ENCODE measurements at places on chromosomes 7 and 10. TPM values are rescaled to one million over a fixed set of nuclear protein-coding genes. Genes with fewer than 3 reads are reported as not detected.

- no peak for DNase-seq
- H3K36me3 ChIP-seq: no peaks in the 10 kb centered on the region
- no peaks in the 10 kb centered on the region for H3K27me3 ChIP-seq
- no peaks in the 10 kb centered on the region for H3K4me1 ChIP-seq
- no peak overlapping the region for H3K4me3 ChIP-seq
- H3K27ac ChIP-seq: no peak overlapping the region
Observed at GRCh38 chr10:77247031-77247990, 390.3 kb downstream of the KCNMA1 start.

DNA sequence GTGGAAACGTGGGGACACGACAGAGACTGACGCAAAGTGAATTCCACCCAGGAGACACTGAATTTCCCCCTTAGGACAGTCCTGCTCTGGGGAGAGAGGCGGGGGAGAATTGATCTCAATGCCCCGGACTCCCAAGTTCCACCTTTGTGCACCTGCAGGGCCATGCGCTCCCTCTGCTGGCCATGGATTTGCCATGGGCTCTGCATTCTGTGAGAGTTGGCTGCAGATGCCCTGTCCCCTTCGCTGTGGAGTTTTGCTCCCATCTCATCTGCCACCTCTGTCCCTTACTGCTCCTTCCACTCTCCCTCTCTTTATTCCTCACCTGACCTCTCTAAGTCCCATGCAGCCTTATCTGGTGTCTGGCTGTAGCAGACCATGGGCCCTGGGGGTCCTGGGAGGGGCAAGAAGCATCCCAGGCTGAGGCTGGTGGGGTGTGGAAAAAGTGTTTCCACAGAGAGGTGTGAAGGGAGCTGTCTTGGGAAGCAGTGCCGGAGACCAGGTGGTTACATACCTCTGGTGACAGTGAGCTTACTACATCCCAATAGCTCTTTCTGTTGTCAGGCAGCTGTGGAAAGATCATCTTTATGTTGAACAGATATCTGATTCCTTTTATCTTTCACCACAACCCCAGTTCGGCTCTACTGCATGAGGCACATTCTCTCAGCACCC lies 14.3 kb downstream of the GHRHR start:
- peak; percentile 25 for DNase-seq
- H3K36me3 ChIP-seq: no peaks in the 10 kb centered on the region
- H3K4me3 ChIP-seq: no peak overlapping the region
- H3K4me1 ChIP-seq: peaks cover 10% of the 10 kb centered on the region
- H3K27me3 ChIP-seq: peaks cover 11% of the 10 kb centered on the region
- no peak overlapping the region for H3K27ac ChIP-seq

GRCh38 chr7:131747658-131748232 lies 191.3 kb upstream of the PODXL start:
- H3K36me3 ChIP-seq: no peaks in the 10 kb centered on the region
- DNase-seq: no peak
- no peaks in the 10 kb centered on the region for H3K4me1 ChIP-seq
- no peak overlapping the region for H3K27ac ChIP-seq
- H3K27me3 ChIP-seq: peaks cover 9% of the 10 kb centered on the region
- no peak overlapping the region for H3K4me3 ChIP-seq

GRCh38 chr7:134371536-134371935 lies 54.8 kb upstream of the SLC35B4 start:
- no peaks in the 10 kb centered on the region for H3K36me3 ChIP-seq
- H3K27ac ChIP-seq: no peak overlapping the region
- no peaks in the 10 kb centered on the region for H3K4me1 ChIP-seq
- peaks cover 10% of the 10 kb centered on the region for H3K27me3 ChIP-seq
- no peak for DNase-seq
- no peak overlapping the region for H3K4me3 ChIP-seq

GRCh38 chr7:37421861-37422500 lies 26.7 kb downstream of the ELMO1 start:
- H3K36me3 ChIP-seq: peaks cover 8% of the 10 kb centered on the region
- DNase-seq: no peak
- peaks cover 15% of the 10 kb centered on the region for H3K4me1 ChIP-seq

GRCh38 chr10:133165556-133166503 lies 5.8 kb downstream of the KNDC1 start:
- no peak for DNase-seq
- H3K36me3 ChIP-seq: no peaks in the 10 kb centered on the region
- peaks cover 7% of the 10 kb centered on the region for H3K27me3 ChIP-seq
- no peak overlapping the region for H3K4me3 ChIP-seq
- H3K27ac ChIP-seq: no peak overlapping the region

DNA sequence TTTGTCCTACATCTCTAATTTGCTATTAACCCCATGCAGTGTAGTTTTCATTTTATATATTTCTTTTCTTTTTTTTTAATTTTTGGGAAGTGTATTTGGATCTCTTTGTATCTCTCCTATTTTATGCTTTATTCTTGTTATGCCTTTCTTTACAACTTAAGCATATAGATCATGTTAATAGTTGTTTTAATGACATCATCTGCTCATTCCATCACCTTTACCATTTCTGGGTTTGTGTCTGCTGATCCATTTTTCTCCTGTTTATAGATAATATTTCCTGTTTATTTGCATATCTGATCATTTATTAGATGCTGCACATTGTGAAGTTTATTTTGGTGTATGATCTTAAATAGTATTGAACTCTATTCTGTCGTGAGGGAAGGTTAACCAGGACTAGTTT lies 13.7 kb downstream of the COPG2 start:
- DNase-seq: no peak
- no peak overlapping the region for H3K4me3 ChIP-seq
- H3K4me1 ChIP-seq: peaks cover 9% of the 10 kb centered on the region
- H3K36me3 ChIP-seq: peaks cover 27% of the 10 kb centered on the region
- H3K27ac ChIP-seq: no peak overlapping the region

DNA sequence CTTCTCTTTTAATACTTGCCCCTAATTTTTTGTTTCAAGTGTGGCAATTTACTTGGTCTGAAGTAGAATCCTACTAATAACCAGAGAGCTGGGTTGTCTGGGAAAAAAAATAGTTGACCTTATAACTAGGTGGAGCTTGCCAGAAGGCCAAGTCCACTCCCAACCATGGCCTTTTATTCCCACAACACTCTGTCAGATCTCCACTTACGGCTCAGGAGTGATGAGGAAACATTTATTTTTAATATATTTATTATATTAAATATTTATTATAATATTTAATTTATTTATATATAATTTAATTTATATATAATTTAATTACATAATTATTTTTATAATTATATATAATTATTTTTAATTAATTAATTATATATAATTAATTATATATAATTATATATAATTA lies 58.8 kb downstream of the TSPAN12 start:
- peaks cover 4% of the 10 kb centered on the region for H3K27me3 ChIP-seq
- no peak overlapping the region for H3K4me3 ChIP-seq
- H3K4me1 ChIP-seq: no peaks in the 10 kb centered on the region
- no peak for DNase-seq

DNA sequence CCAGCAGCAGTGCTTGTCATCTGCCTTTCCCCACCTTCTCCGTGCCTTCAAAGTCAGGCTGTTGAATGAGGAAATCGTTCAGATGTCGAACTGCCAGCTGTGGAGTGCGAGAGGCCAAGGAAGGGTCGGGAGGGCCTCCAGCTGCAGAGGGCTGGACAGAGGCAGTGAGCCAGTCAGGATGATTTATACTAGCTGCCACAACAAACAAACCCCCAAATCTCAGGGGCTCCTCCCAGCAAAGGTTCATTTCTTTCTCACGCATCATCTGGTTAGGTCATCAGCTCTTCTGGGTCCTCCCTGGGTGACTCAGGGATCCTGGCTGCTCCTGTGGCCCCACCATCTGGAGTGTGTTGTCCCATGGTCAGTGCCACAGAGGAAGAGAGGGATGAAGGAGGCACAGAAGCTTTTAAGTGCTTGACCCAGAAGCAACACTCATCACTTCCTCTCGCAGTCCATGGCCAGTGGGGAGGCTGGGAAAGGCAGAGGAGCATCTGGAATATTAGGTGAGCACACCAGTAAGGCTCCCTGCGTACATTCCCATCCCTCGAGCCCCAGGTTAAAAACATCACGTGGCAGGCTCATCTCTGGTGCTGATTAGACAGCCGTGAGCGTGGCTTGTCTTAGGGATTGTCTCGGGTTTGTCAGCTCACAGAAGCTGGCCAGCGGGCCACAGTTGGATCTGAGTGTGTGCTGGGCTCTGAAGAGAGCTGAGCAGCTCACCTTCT lies 140.7 kb downstream of the RGS10 start:
- H3K27me3 ChIP-seq: no peaks in the 10 kb centered on the region
- no peaks in the 10 kb centered on the region for H3K4me1 ChIP-seq
- DNase-seq: no peak
- no peak overlapping the region for H3K27ac ChIP-seq
- no peak overlapping the region for H3K4me3 ChIP-seq

DNA sequence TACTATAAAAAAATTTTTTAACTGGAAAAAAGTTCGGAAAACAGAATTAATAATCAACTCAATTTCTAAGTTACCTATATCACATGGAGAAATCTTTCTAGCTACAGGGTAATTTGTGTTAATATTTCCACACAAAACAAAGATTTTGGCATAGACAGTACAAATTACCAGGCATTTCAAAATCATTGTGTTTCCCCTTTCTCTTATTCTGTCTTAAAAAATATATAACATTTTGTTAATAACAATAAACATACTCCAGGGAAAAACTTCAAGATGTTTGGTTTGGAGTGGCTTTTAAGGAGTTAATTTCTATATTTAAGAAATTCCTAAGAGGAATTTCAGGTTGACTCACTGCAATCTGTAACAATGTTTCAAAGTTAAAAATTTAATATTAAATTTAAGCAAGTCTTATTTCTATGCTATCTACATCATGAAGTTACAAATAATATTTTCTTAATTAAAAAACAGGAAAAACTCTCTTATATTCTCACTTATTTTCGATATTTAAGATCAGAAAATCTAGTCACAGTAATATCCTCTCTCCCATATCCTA lies 132.6 kb downstream of the NRBF2 start:
- no peak for DNase-seq
- no peaks in the 10 kb centered on the region for H3K27me3 ChIP-seq

DNA sequence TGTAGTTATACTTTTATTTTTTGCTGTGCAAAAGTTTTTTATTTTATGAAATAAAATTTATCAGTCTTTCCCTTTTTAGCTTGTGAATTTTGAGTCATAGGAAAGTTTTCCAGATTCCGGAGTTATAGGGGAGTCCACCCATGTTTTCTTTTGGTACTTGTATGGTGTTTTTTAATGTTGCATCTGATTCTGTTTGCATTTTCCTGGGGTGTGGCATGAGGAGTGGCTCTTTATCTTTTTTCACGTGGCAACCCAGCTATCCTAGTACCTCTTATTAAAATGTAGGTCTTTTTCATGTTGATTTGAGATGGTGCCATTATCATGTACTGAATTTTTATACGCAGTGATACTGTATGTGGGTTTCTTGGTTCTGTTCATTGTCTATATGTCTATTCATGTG lies 19.7 kb downstream of the EXOC6 start:
- H3K27ac ChIP-seq: no peak overlapping the region
- peaks cover 3% of the 10 kb centered on the region for H3K4me1 ChIP-seq
- no peaks in the 10 kb centered on the region for H3K27me3 ChIP-seq
- H3K4me3 ChIP-seq: no peak overlapping the region

- no peak overlapping the region for H3K4me3 ChIP-seq
- peak; percentile 27 for DNase-seq
- H3K27me3 ChIP-seq: no peaks in the 10 kb centered on the region
- H3K36me3 ChIP-seq: no peaks in the 10 kb centered on the region
Observed at GRCh38 chr7:98836811-98837629, 32.8 kb downstream of the TMEM130 start.

DNA sequence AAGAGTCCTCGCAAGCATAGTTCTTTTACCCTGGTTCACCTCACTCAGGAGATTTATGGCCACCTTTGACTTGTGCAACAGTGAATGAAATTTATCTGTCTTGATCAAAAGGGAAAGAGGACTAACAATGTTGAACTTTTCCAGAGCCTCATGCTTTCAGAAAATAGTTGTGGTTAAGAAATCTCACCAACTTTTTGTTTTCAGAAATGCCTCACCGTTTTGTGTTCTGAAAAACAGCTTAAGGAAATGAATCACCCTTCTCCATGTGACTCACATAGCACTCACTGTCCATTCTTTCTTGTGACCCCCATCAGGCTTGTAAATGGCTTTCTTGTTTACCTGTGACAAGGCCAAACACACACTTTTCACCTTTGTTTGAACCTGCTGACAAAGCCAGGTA lies 148.6 kb upstream of the FAM3C start:
- DNase-seq: no peak
- peak overlapping the region; percentile 84 for H3K27ac ChIP-seq
- H3K4me1 ChIP-seq: peaks cover 56% of the 10 kb centered on the region
- H3K36me3 ChIP-seq: peaks cover 21% of the 10 kb centered on the region
- H3K27me3 ChIP-seq: no peaks in the 10 kb centered on the region
- no peak overlapping the region for H3K4me3 ChIP-seq

GRCh38 chr7:50908628-50909290 lies 126.1 kb upstream of the GRB10 start:
- H3K27ac ChIP-seq: no peak overlapping the region
- no peak for DNase-seq
- H3K27me3 ChIP-seq: peaks cover 19% of the 10 kb centered on the region
- H3K4me3 ChIP-seq: no peak overlapping the region
- H3K36me3 ChIP-seq: no peaks in the 10 kb centered on the region
- no peaks in the 10 kb centered on the region for H3K4me1 ChIP-seq

DNA sequence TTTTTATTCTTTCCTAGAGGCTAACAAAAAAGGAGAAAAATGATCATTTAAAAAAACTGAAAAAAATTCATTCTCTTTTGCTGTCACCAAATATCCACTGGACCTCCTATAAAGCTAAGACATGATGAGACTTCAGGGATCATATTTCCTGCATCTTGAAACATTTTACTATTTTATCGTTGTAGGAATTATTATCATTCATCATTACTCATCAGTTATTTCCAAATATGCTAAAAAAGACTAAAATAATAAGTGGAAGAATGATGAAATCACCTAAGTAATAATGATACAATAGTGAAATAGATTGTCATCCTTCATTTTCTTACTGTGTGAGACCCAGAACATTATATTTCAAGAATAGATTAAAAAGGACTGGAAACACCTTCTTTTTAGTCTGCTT lies 28.3 kb downstream of the TAF3 start:
- H3K4me1 ChIP-seq: no peaks in the 10 kb centered on the region
- H3K27me3 ChIP-seq: no peaks in the 10 kb centered on the region
- DNase-seq: no peak

DNA sequence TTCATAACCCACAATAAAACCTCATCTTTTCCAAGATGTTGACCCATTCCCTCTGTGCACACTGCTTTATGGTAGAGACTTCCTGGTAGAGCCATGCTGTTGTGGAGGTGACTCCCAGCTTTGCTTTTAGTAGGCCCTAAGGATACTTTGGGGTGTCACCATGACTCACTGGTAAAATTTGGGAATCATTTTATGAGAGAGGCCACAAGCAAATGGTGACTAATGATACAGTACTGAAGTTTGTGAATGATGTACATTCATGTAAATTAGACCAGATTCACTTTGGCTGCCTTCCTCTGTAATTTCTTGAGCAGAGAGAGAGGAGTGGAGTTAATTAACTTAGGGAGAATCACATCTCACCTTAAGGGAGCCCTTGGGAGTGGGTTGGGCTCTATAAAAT lies 686.5 kb downstream of the LRMDA start:
- H3K27ac ChIP-seq: no peak overlapping the region
- H3K27me3 ChIP-seq: no peaks in the 10 kb centered on the region
- no peak overlapping the region for H3K4me3 ChIP-seq
- no peak for DNase-seq
- no peaks in the 10 kb centered on the region for H3K36me3 ChIP-seq

The EZH2 gene
- 88.4 TPM for total RNA-seq

The TMEM229A gene
- total RNA-seq: not detected

The SRRM3 gene
- not detected for total RNA-seq

The NKX6-2 gene
- total RNA-seq: not detected

The SLC13A4 gene
- not detected for total RNA-seq

The NODAL gene
- total RNA-seq: 0.25 TPM

The PNLIPRP2 gene
- total RNA-seq: not detected

The LRRN3 gene
- 18.0 TPM for total RNA-seq

The ALOX5 gene
- 7.5 TPM for total RNA-seq

The DNTT gene
- total RNA-seq: not detected

The RNLS gene
- total RNA-seq: 1.3 TPM

The MYO3A gene
- total RNA-seq: not detected
